ENCODE measurements at places on chromosomes 13 and 19.
A peak's percentile ranks its signal among the peaks of the same experiment; 100 is the strongest.

GRCh38 chr13:45368571-45368970 lies 27.6 kb upstream of the TPT1 start:
- no peak for DNase-seq

DNA sequence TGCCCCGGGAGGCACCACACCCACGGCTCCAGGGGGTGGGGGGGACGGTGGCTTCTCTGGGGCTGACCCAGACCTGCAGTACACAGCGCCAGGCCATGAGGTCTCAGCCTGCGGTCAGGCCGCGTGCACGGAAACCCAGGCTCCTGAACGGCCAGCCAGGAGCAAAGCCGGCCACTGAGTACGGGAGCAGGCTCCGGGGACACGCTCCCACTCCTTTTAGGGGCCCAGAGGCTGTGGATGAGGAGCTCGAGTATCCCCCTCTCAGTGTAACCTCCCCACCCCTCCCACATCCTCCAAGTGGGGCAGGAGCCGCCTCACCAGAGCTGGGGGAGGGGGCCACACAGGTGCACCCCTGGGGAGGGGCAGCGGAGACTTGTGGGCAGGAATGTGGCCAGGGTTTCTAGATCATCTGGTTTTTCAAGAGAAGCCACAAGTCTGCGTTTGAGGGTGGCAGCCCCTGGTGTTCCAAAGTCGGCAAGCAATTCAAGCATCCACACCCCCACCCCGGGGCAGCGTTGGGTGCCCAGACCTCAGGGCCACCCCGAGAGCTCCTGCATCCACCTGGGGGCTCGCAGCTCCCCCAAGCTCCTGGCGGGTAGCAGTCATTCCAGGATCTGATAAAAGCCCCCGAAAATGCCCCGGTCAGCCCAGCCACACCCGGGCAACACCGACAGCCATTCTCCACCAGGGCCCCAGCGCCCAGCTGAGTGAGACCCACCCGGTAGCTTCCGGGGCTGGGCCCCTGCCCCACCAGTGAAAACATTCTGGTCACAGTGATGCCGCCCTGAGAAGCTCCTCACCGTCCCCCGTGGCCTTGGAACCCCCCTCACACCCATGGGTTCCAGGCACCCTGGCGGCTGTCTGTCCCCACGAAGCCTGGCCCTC lies 6.1 kb downstream of the SBNO2 start:
- DNase-seq, result no peak

DNA sequence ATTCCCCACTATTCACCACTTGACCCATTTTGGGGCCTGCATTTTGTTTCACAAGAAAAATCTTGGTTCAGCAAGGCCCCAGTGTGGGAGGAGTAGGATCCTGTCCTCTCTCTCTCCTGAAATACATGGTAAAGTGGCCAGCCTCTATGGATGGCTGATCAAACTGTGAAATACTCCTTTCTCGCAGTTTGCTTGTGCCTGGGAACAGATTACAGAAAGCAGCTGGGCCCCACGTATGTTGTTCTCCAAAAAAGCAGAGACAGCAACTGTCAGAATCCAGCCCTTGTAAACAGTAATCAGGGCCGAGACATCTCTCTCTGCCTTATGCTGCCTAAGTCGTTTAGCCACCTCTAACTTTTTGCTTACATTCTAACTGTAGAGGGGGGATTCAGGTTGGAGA lies 61.0 kb upstream of the RAP2A start:
- no peak for DNase-seq

DNA sequence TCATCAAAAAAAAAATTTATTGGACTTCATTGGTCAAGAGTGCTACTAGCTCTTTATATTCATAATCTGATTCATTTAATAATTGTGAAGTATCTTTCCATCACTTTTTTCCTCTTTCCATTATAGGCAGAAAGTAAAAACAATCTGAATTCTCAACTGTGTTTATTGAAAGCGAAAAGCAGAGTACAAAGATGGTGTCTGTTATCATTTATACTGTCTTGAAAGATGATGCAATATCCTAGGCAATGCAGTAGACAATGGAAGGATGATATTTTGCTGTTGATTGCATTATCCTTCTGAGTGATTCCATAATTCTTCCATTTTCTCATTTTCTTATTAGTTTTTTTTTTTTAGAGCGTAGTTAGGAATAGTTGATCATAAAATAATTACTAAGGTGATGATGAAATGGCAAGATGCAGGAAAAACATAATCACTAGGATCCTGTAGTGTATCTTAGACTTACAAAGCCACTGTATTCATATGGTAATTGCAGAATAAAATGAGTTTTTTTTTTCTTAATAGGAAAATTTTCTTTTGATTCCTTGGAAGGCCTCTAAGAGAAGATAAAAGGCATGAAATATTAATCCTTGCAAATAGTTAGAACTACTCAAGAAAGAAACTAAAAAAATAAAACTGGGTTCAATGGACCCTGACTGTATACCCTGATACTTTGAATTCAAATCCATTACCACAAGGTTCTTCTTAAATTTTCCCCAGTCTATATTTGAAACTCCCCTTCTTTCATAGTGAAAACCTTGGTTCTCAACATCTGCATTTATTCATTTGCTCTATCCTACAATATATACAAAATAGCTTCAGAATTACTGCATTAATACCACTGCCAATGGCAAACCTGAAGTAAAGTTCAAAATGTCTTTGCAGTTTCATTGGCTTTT lies 11.6 kb downstream of the URI1 start:
- no peak for DNase-seq

DNA sequence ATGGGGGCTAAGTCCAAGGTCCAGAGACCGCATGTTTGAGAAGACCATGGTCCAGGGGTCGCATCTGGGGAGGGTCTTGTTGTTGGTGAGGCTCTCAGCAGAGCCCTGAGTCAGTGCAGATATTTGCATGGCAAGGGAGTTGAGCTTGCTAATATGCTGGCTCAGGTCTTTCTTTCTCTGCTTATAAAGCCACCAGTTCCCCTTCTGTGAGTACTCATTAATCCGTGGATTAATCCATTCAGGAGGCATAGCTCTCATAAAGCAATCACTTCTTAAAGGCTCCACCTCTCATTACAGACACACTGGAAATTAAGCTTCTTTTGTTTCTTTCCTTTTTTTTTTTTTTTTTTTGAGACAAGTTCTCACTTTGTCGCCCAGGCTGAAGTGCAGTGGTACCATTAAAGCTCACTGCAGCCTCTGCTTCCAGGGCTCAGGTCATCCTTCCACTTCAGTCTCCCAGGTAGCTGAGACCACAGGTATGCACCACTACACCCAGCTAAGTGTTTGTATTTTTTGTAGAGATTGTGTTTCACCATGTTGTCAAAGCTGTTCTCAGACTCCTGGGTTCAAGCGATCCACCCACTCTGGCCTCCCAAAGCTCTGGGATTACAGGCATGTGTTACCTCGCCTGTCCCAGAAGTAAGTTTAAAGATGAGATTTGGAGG lies 216.4 kb downstream of the SLITRK5 start:
- no peak for DNase-seq

- DNase-seq, result peak; percentile 66
Observed at GRCh38 chr19:55179606-55180484, at the start of gene SYT5. Gene SYT5 (minus strand): TSS chr19:55180289. CDS start chr19:55179041, 1,248 bp downstream.

GRCh38 chr19:3801412-3802096 lies 15.4 kb upstream of the MATK start:
- DNase-seq, result no peak

DNA sequence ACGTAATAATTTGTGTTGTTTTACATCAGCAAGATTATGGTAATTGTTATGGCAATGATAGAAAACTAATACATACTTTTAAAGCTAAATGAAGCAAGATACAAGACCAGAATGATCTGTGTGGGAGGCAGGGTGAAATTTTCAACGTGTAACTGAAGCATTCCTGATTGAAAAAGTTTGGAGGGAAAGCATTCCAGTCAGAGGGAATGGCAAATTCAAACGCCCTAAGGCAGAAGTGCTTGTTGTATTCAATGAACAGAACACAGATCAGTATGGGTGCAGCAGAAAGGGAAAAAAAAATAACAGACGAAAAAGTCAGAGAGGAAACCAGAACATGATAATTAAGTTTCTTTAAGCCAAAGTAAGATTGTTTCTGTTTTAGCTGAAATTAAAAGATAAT lies 928.5 kb upstream of the SLITRK1 start:
- no peak for DNase-seq

GRCh38 chr13:36736119-36736726 lies 62.4 kb downstream of the SERTM1 start:
- DNase-seq, result peak; percentile 2

DNA sequence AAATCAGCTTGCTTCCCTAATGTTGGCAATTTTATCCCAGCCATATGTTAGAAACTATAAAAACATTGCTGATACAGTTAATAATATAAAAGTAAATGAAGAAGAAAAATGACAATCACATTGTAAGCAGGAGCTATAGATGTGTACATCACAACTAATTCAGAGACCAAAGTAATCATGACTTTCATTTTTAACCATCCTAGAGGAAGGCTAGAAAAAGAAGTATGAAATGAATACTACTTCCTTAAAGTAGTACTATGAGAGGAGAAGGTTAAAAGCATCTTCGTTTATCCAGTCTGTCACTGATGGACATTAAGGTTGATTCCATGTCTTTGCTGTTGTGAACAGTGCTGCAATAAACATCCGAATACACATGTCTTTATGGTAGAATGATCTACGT lies 135.5 kb downstream of the IRS2 start:
- DNase-seq, result no peak

DNA sequence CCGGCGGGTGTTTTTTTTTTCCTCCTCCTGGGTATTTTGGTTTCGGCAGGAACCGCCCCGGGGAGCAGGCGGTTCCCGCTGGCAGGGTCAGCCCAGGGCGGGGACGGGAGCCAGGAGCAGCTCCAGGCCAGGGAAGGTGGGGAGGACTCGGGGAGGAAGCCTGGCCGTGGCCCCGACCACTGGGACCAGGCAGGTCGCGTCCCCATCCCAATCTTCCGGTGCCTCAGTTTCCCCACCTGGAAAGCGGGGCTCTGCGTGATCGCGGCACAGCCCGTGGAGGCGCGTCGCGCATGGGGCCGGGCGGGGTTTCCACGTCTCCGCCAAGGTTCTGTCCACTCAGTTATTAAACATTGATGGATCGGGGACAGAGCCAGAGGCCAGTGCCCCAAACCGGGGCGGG lies 34.8 kb downstream of the IL12RB1 start:
- DNase-seq, result no peak

GRCh38 chr13:23723471-23723870 lies 153.3 kb downstream of the TNFRSF19 start:
- DNase-seq, result no peak

DNA sequence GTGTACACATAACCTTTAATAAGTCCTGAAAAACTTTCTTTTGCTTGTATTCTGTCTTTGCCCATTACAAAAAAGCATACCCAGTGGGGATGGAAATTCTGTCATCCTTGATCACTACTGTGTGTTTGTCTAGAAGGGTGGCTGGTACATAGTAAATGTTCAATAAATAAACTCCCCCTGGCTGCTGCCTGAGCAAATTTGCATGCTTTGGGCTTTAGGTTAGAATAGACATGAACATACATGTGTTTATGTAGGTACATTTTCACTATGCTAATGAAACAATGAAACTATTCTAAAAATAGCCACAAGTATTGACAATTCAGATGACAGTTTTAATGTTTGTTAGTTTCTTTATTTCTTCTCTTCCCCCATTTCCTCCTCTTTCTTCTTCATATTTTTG lies 36.1 kb downstream of the TNFSF13B start:
- DNase-seq, result no peak

GRCh38 chr13:92473765-92474475 lies 752.7 kb upstream of the GPC6 start:
- DNase-seq, result no peak

- no peak for DNase-seq
Observed at GRCh38 chr13:96993634-96994016, 651 bp downstream of the OXGR1 start.

- DNase-seq, result no peak
Observed at GRCh38 chr19:6564393-6564792, 26.6 kb downstream of the CD70 start.

- DNase-seq, result no peak
Observed at GRCh38 chr13:43799191-43799590, 12.4 kb upstream of the ENOX1 start.

DNA sequence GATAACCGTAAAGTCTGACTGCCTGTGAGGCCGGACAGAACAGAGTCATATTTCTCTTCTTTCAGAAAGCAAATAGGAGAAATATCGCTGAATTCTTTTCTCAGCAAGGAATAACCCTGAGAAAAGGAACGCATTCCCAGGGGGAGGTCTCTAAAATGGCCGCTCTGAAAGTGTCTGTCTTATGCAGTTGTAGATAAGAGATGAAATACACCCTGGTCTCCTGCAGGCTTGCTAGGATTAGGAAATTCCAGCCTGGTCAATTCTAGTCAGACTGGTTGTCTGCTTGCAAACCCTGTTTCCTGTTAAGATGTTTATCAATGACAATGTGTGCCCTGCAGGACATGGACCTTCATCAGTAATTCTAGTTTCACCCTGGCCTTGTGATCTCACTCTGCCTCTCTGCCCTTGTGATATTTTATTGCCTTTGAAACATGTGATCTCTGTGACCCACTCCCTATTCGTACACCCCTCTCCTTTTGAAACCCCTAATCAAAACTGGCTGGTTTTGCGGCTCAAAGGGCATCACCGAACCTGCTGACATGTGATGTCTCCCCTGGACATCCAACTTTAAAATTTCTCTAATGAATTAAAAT lies 934.8 kb upstream of the SPRY2 start:
- DNase-seq, result no peak

DNA sequence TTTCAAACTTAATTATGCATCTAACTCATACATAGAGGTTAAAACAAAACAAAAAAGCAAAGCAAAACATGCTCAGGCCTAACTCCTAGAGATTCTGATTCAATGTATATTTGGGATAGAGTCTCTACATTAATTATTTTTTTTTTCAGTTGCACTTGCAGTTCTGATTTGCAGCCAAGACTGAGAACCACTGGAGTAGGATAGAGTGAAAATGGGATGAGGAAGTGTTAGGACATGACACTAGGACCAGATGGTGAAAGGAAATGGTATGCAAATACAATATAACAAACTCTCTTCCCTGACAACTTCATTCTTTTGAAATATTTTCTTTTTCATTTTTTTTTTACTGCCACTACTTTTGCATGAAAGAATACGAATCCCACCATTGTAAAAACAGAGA lies 1.8 kb downstream of the CCDC122 start:
- no peak for DNase-seq
